ENCODE measurements at places on chromosomes 3 and 15.

DNA sequence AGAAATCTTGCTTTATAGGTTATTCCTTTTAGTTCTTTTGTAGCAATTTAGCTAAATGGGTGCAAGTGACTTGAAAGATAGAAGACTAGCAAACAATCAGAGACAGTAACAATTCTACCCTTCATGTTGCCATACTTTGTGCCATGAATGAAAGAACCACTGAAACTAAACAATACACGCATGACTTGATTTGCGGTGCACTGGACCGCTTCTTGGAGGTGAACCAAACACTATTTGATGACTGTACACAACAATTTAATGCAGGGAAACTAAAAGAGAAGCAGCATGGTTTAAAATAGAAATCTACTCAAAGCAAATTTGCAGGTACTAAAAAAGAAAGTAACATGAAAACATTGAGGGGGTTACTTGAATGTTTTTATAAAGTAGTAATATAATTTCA lies 331.0 kb upstream of the RARB start:
- DNase-seq, result no peak

GRCh38 chr3:132284781-132285619 lies 32.2 kb upstream of the ACP3 start:
- DNase-seq, result no peak

- no peak for DNase-seq
Observed at GRCh38 chr15:60572541-60573421, 93.8 kb upstream of the ICE2 start.

- DNase-seq, result no peak
Observed at GRCh38 chr3:123779655-123780231, 104.4 kb downstream of the MYLK start.

DNA sequence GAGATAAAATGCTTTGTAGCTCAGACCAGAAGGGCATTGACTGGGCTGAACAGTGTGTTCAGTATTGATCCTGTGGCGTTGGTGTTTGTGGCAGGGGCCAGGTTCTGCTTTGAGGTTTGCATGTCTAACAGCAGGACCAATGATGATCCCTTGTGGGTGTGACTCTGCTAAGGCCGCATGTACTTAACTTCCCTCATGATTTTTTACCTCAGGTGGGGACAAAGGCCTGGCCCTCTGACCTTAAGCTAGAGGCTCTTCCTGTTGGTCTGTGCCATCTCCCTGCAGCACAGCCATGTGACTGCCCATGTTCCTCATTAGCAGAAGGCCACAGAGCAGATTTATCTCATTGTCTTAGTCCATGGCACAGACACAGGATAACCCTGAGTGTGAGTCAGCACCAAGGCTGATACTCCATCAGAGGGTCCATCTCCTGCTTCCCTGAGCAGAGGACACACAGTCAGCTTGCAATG lies 34.3 kb upstream of the BSN start:
- DNase-seq, result no peak

- no peak for DNase-seq
Observed at GRCh38 chr3:58058361-58059263, 50.4 kb downstream of the FLNB start.

DNA sequence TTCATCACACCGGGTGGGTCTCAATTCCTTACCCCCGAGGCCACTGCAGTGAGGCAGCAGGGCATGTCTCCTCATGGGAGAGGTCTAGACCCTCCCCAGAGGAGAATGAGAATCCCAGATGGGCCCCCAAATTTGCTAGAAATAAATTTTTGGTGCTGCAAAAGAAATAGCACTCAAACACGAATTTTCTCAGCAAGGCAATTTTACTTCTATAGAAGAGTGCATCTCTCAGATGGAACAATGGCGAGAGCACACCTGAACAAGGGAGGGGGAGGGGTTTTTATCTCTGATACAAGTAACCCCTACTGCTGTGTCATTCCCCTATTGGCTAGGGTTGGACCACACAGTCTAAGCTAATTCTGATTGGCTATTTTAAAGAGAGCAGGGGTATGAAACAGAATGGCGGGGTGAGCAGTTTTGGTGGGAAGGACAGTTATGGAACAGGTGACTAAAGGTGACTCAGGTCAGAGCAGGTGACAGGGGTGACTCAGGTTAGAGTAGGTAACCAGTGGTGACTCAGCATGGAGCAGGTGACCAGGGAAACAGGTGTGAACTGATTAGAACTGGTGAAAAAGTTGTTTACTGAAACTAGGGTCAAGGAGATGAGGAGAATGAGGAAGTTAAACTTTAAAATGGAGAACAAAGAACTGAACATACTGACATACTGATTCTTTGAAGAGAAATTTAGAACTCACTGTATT lies 93.0 kb upstream of the WNT7A start:
- no peak for DNase-seq

DNA sequence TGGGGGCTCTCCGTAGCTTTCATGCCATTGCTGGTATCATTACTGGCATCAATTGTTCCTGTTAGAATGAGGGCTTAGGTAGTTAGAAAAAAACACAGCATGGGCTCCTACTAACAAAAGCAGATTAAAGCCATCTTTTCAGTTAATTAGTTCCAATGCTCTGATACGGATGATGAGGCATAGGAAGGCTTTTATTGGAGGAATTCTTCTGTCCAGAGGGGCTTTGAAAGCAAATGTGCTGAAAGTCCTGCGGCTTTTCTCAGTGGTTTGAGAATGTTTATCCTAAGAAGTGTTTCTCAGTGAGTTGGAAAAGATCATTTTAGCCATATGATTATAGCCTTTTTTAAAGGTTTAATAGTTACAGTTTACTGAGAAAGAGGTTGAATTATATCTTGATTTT lies 198.5 kb downstream of the THSD4 start:
- no peak for DNase-seq

DNA sequence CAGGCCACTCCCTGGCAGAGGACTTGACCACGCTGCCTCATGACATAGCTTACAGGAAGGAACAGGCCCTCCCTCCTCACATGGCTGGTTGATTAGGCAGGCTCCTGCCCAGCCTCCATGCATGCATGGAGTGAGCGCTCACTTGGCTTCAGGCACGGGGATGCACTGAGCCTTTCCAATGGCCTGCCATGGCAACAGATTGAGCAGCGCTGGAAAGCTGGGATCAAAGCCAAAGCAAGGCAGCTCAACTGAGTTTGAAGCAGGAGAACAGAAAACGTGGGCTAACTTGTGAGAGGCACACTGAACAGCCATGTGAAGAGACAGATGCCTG lies 5.9 kb upstream of the GRAMD2A start:
- no peak for DNase-seq

DNA sequence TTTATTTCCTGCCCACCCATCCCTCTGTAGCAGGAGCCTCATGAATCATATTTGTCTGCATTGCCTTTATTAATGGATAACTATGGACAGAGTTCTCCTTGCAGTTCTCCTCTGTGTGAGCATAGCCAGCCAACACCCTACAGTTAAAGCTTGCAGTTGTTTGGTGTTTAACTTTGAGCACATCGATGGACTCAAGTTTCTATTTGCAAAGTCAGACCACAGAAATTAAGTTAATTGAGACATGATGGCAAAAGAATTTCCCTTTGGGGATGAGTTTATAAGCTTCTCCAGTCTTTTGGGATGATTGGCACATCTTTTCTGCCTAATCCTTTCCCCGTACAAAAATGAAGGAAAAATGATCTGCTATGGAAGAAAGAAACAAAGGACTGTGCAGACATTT lies 398.9 kb upstream of the THBS1 start:
- no peak for DNase-seq

GRCh38 chr3:123546133-123546755 lies 38.6 kb downstream of the HACD2 start:
- no peak for DNase-seq

GRCh38 chr15:39515765-39516164 lies 65.1 kb upstream of the THBS1 start:
- no peak for DNase-seq
